ENCODE measurements at places on chromosomes 2 and 18. TPM values are rescaled to one million over a fixed set of nuclear protein-coding genes. Genes with fewer than 3 reads are reported as not detected.

Gene WDR7
- total RNA-seq: 3.2 TPM

Gene SNX17
- total RNA-seq: 138 TPM

Gene RGPD4
- total RNA-seq: 0.11 TPM

Gene MZT2A
- total RNA-seq: 209 TPM

Gene DSC3
- 1.2 TPM for total RNA-seq

Gene GATA6
- total RNA-seq: 1.6 TPM

Gene RFX8
- not detected for total RNA-seq

Gene BCL2
- 0.40 TPM for total RNA-seq

Gene AQP12A
- not detected for total RNA-seq

Gene SPATA3
- not detected for total RNA-seq

Gene STPG4
- total RNA-seq: not detected

All from A549 treated with ZK216348 at 1 μM for 4 hours (cell line).